Stimulated activated CD4-positive, alpha-beta T cell treated with anti-CD3 and anti-CD28 coated beads, Interleukin-1b, Interleukin-23, amount 100 ng/mL, for 1 hour (primary cell): ENCODE measurements at places on chromosomes 3 and 15.

GRCh38 chr3:184937611-184938010 is 125.6 kb downstream of the VPS8 start:
- DNase-seq: no peak

DNA sequence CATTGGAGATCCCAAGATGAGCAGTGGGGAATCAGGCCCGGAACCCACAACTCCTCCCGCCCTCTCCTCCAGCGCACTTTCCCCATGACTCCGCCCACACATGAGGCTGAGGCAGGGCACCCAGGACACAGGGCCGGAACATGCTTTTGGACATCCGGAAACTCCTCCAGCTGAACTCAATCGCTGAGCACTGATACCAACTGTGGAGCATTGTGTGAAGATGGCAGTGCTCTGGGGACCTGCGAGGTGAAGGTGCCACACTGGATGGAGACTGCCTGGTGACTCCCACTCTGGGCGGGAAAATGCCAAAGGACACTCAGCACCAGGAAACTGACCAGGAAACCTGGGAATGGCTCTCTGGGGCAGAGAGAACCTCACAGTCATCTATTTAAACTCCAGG is 189.1 kb downstream of the FAM43A start:
- DNase-seq: no peak

DNA sequence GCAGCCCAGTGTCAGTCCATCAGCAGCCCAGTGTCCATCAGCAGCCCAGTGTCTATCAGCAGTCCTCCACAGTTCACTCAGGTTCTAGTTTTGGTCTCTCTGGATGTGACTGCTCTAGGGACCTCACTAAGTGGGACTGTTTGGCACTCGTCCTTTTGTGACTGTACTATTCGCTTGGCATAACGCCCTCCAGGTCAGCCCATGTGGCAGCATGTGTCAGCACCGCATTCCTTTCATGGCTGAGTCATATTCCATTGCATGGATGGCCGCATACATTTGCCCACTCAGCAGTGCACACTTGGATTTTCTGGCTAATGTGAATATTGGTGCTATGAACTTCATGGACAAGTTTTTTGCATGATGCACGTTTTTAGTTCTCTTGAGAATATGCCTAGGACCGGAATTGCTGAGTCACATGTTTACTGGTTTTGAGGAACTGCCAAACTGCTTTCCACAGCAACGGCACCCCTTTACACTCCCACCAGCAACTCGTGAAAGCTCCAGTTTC is 16.4 kb downstream of the CHST13 start:
- no peak for DNase-seq

- no peak for DNase-seq
Measured at GRCh38 chr3:126149960-126150515, 30.3 kb downstream of the ALDH1L1 start.

GRCh38 chr3:135622656-135623055 is 342.9 kb upstream of the PPP2R3A start:
- no peak for DNase-seq

- no peak for DNase-seq
Measured at GRCh38 chr3:144843099-144843498, 871.5 kb downstream of the DIPK2A start.

- no peak for DNase-seq
Measured at GRCh38 chr3:15157441-15157840, 48.6 kb upstream of the CAPN7 start.

GRCh38 chr3:113331187-113331586 is 110.1 kb downstream of the CFAP44 start:
- no peak for DNase-seq

DNA sequence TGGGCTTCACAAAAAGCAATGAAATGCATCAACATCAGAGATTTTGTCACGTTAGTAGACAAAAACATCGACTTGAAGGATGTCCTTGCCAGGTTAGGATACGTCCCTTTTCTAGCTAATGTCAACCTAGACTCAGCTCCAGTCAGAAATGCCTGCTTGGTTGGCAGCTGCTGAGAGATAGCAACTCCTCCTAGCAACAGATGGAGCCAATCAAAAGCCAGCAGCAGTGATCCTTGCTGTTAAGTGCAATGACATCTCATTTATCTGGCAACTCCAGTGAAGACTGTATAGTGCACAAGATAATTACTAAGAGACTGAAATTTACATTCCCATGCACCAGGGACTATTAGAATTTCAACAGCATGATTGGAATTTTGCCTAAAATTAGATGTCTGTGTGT is 424.1 kb downstream of the FGF12 start:
- DNase-seq: no peak

DNA sequence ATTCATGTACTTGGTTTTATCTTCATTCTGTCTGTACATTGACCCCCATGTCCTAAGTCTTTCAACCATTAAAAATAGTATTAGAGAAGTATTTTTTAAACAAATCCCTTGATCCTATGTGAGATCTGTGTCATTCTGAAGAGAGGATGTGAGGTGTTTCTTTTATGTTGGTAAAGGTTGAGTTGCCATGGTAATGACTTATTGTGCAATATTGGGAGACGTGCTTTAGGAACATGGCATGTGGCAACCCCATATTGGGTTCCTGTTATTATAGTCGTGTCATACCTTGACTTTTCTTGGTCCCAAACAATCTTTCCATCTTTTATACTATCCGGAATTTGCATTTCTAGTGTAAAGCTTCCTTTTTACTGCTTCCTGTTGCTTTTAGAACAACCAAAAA is 203.1 kb downstream of the KCNAB1 start:
- DNase-seq: no peak

DNA sequence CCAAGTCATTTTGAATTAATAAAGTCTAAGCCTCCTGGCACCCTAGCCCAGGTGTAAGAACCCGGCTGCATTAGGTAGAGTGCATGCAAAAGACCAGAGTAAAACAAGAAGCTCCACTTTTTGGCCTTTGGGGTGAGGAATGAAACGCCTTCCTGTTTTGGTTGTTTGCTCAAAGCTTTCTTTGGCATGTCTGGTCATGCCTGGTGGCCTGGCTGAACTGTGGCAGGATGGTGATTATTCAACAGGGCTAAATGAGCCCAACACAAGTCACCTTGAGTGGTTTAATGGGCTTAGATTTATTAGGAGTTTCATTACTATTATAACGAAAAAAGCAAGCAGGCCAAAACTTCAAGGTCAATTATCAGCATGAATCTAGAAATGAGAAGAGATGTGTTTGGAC is 40.9 kb upstream of the LDHAL6B start:
- DNase-seq: no peak

GRCh38 chr15:80609512-80609946 is 85.6 kb upstream of the ABHD17C start:
- no peak for DNase-seq

- peak; percentile 72 for DNase-seq
Measured at GRCh38 chr3:50194128-50194902, 2.9 kb downstream of the GNAT1 start.

DNA sequence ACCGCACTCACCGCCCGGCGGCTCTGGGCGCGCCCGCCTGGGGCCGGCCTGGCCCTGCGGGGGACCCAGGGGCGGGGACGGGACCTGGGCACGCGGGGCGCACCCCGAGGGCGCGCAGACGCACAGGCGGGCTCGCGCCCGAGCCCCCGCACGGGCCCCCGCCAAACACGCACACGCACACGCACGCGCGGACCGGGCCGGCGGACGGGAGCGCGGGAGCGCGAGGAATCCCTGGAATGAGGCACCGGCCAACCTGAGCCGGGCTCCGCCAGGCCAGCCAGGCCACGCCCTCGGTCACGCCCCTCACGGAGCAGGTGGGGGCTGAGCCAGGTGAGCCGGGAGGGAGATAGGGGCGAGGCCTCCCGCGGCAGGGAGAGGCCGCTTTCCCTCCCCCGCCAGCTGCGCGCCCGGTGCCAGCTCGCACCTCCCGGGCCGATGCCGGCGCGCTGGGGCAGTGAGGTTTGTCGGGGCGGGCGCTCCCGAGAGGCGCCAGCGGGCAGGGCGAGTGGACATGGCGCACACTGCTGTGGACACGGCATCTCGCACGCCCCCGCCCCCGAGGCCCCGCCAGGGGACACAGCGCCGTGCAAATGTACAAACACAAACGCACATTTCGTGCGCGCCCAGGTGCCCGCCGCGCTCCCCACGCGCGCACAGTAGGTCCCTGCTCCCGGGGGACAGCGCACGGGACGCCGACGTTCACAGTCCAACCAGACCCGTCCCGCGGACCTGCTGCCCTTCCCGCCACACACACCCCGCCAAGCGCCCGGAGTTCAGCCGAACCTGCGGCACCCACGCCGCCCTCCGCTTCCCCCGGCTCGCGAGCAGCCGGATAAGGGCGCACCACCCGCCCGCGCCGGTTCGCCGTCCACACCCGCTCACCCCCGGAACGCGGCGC is 75.9 kb upstream of the VGLL4 start:
- peak; percentile 63 for DNase-seq

DNA sequence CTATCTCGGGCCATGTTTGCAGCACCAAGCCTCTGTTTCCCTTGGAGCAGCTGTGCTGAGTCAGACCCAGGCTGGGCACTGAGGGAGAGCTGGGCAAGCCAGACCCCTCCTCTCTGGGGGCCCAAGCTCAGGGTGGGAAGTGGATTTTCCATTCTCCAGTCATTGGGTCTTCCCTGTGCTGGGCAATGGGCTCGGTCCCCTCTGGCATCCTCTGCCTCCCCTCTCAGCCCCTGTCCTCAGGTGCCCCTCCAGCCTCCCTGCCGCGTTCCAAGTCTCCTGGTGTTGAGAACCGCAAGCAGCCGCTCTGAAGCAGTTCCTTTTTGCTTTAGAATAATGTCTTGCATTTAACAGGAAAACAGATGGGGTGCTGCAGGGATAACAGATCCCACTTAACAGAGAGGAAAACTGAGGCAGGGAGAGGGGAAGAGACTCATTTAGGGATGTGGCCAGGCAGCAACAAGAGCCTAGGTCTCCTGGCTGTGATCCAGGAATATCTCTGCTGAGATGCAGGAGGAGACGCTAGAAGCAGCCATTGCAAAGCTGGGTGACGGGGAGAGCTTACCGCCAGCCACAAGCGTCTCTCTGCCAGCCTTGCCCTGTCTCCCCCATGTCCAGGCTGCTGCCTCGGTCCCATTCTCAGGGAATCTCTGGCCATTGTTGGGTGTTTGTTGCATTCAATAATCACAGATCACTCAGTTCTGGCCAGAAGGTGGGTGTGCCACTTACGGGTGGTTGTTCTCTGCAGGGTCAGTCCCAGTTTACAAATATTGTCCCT is 1.2 kb downstream of the RHO start:
- no peak for DNase-seq

- no peak for DNase-seq
Measured at GRCh38 chr3:65761446-65762234, 277.1 kb downstream of the MAGI1 start.

- DNase-seq: no peak
Measured at GRCh38 chr15:71334873-71335272, 219.6 kb downstream of the THSD4 start.
